ENCODE measurements at places on chromosomes 16 and 17.

DNA sequence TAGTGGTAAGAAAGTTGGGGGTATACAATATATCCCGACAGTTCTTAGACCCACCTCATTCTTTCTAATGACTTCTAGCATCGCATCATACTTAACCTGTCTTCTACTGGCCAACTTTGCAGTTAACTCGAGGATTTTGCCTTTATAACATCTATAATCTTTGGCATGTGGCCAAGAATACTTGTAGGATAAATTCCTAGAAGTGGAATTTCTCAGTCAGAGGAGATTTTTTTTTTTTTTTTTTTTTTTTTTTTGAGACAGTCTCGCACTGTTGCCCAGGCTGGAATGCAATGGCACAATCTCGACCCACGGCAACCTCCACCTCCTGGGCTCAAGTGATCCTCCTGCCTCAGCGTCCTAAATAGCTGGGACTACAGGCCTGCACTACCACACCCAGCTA, 253.5 kb downstream of the MRTFB start:
- no peak for DNase-seq

DNA sequence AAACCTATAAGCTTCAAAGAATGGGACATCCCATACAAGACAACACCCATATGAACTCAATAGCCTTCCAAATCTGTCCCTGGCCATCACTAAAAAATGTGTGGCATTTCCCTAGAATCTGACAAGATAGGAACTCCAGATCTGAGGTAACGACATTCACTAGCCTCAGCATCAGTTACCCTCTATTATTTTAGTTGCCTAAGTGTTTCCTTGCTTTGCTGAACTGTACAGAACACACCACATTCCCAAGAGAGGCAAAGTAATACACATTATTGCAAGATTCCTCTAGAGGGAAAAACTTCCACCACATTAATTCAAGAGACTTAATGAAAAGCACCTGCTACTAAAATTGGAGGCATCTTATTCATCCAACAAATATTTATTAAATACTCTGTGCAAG, 5.0 kb downstream of the LSM12 start:
- no peak for DNase-seq

DNA sequence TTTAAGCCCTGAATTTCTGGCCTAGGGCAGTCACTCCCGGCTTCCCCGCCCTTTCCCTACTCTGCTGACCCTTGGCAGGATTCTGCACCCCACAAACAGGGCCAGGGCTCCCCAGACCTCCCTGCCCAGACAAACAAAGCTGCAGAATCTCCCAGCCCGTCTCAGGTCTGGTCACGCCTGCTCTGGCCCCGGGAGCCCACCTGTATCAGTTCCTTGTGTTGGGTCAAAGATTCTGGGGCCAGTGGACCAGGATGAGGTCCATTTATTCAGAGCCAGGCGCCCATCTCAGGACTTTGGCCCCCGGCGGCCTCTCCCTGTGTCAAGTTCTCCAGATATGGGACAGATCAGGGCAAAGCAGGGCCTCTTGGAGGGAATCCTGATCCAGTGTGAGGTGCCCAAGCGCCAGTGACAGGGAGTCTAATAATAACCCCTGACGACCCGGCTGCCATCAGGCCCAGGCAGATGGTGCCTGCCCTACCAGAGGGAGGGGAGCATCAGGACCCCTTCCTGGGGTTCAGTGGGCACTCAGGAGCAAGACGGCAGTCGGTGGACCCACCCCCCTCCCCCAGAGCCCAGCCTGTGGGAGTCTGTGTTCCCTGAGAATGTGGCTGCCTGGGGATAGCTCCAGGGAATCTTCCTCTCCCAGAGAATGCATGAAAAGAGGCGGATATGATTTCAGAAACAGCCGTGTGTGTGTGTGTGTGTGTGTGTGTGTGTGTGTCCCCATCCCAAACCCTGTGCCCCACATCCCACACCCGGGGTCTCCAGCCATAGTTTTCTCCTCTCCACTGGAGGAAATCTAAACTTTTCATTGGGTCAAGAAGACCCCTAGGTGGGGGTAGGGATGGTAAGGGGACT, 1.3 kb downstream of the TTYH2 start:
- DNase-seq, result no peak

GRCh38 chr16:80210787-80211186, 330.0 kb upstream of the DYNLRB2 start:
- DNase-seq, result no peak

DNA sequence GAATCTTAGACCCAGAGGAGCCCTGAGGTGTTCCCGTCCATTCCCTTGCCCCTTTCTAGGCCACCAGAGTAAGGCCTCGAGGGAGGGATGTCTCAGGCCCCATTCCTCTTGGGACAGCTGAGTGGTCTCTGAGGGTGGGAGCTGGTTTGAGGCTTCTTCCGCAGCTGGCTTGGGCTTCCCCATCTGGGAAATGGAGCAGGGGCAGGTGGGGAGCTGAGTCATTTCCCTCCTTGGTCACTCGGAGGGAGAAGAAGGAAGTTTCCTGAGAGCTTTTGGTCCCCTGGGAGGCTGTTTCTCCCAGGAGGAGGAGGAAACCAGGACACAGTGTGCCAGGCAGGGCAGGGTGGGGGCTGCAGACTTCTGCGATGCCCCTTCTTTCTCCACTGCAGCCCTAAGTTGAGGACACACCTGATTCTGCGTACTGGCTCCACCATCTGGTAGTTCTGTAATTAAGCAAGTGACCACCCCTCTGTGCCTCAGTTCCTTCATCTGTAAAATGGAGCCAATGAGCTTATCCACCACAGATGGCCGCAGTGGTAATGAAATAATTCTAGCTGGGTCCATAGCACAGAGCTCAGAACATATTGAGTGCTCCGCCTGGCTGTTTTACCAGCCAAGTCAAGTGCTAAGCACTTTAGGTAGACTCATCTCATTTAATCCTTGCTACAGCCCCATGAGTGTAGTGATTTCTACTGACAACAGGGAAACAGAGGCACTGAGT, 1.6 kb upstream of the KCNJ12 start:
- no peak for DNase-seq

DNA sequence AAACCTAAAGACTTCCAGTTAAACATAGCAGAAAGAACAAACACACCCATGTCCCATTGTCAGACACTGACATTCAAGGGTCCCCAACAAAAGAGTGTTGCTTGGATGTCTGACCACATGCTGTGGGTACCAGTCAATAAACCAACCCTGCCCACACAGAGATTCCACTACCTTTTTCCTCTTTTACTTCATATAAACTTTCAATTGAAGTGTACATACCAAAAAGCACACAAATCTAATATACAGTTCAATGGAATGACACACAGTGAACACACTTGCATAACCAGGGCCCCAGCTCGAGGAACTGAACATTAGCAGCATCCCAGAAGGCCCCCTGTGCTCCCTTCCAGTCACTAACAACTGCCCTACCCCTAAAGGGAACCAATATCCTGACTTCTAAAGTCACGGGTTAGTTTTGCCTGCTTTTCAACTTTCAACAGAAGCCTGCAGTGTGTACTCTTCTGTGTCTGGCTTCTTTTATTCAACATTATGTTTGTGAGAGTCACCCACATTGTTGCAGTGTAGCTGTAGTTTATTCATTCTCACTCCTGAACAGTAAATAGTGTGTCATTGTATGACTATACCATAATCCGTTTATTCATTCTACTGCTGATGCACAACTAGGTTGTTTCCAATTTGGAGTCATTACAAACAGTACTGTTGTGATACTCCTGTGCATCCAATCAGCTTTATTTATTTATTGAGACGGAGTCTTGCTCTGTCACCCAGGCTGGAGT, 18.0 kb downstream of the CFDP1 start:
- no peak for DNase-seq

DNA sequence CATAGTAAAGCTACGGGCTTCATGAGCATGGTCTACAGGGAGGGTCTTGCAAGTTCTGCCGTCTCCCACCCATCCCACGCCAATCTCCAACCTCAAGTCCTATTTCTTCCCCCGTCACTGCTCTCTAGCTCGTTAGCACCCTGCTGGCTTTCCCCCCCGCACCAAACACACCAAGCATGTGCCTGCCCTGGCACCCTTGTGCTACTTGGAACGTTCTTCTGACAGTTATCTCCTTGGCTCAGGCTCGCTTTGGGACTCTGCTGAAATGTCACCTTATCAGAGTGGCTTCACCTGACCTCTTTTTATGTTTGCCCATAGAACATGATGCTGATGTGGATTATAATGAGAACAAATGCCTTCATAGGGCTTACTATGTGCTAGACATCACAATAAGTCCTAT, 21.9 kb downstream of the GLYR1 start:
- no peak for DNase-seq

- no peak for DNase-seq
Measured at GRCh38 chr17:82930924-82931698, 91.3 kb upstream of the ZNF750 start.

DNA sequence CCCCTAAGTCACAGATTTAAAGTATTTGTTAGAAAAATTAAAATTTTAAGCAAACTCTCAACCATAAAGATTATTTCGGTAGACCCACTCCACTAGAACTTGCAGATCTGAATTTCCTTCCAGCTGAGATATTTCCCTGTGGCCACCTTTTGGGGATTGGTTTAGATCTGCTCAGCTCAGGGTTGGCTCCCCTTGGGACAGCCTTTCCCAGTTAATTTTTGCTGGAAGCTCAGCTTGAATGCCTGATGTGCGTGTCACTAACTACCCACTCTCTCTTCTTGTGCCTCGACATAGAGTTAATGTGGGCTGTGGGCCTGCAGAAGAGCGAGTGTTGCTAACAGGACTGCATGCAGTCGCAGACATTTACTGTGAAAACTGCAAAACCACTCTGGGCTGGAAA, 57.6 kb downstream of the YPEL2 start:
- DNase-seq, result no peak

- DNase-seq, result no peak
Measured at GRCh38 chr16:86834451-86835035, 256.2 kb downstream of the FOXL1 start.

DNA sequence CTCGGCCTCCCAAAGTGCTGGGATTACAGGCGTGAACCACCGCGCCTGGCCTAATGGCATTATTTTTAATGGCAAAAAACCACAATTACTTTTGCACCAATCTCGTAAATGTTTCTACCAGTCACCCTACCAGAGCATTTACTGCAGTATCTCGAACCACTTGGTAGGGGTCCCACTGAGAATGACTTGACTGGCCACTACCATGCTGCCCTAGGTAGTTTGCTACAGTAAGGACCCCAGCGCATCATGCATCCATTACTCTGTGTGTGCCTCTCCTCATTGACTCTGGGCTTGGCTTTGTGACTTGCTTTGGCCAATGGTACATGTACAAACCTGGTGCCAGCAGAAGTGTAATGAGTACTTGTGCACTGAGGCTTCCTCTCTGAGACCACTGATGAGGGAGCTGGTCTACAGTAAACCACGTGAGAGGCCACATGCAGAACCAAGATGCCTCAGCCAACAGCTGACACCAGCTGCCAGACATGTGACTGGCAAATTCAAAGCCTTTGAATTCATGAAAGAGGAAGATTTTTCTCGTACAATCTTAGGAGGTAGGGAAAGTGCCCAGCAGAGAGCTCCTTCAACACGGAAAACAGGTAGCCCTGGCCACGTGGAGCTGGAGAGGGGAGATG, 421.7 kb upstream of the C16orf82 start:
- DNase-seq, result no peak

GRCh38 chr17:82960419-82961271, 118.8 kb upstream of the METRNL start:
- no peak for DNase-seq

- DNase-seq, result no peak
Measured at GRCh38 chr17:56119191-56119590, 34.1 kb upstream of the ANKFN1 start.

DNA sequence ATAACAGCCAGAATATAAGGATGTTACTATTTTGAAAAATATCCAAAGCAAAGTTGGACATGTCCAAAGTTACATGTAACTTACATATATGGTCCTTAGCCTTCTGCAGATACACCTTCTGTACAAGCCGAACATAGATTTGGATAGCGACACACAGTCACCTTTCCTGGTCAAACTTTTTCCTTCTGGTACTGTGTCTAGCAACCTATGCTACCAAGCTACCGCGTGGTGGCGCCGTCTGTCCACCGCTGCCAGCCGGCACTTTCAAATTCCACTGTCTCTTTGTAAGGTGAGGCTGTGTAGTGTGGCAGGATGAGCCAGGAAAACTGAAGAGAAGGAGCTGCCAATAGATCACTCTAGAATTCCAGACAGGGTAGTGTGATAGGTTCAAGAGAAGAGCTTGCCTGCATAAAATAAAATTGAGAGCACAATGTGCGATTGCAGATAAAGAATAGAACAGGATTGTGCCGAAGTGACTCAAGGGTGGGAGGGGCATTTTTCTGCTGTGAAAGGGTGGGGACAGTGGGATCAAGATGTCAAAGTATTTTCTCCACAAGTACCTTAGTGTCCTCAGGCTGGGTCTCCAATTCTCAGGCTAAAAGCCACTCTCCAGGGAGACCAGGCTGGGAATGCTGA, 366.9 kb downstream of the SLC39A11 start:
- DNase-seq, result no peak

DNA sequence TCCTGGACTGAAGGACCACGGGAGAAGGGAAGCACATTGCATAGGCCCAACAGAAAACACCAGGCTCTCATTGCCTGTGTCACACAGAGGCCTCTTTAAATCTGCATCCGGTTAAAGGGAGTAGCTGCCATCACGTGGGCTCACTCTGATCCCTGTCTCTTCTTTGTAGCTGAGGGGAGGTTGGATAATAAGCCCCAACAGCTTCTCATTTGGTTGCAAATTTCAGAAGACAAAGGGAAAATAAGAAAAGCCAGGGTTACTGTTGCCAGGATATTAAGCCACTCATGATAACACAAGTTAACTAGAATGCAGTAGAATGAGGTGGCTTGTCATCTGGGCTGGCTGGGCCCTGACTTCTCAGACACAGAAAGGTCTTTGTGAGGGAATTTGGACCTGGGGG, 325.1 kb upstream of the ERCC4 start:
- no peak for DNase-seq

- DNase-seq, result peak; percentile 41
Measured at GRCh38 chr16:16007743-16008111, 58.3 kb downstream of the ABCC1 start.

- DNase-seq, result no peak
Measured at GRCh38 chr17:32568705-32569104, 81.9 kb downstream of the CDK5R1 start.

DNA sequence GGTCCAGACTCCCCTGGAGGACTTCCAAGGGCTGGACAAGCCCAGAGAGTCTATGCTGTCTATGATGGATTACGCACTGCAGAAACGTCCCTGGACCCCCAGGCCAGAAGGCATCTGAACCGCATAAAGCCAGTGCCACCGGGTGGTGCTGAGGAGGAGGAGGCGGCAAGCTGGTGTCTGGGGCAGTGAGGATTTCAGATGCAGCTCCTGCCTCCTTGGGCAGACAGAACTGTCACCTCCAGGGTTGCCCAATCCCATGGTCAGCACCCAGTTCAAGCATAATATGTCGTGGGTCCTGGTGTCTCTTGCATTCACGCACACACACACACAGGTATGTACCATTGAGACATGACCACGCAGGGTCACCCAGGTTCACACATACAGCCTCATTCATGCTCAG, 25.6 kb downstream of the RAP1GAP2 start:
- no peak for DNase-seq

All from epithelial cell of proximal tubule (primary cell).